ENCODE measurements at places on chromosomes 13 and 19.

- DNase-seq, result no peak
These were observed 3.2 kb upstream of the PDE4C start for GRCh38 chr19:18229474-18229873.

GRCh38 chr19:39086386-39086785, 2.2 kb downstream of the ACP7 start:
- no peak for DNase-seq

- no peak for DNase-seq
These were observed 35.6 kb upstream of the GARRE1 start for GRCh38 chr19:34218818-34219164.

DNA sequence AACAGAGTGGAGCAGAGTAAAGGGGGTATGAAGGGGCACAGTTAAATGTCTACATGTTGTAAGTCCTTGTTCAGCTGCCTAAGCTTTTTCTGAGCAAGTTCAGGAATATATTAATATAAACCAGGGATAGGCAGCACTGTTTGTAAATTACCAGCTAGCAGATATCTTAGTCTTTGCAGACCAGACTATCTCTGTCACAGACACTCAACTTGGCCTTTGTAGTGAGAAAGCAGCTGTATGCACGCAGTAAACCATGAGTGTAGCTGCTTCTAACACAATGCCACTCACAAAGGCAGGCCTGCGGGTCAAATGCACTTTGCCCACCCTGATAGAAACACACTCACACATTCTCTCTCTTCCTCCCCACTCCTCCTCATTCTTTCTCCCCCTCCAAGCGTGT, 1016.9 kb downstream of the UQCRFS1 start:
- no peak for DNase-seq

- no peak for DNase-seq
These were observed 28.5 kb downstream of the SAFB start for GRCh38 chr19:5651361-5651760.

- no peak for DNase-seq
These were observed 2.7 kb upstream of the CAPNS1 start for GRCh38 chr19:36136964-36137686.

GRCh38 chr13:45615501-45616101, at the start of gene ERICH6B:
TSS of gene ERICH6B (minus strand) at chr13:45615739. CDS start at chr13:45597005, 18,734 bp downstream.
- DNase-seq, result no peak

GRCh38 chr19:2795827-2796658, 10.7 kb downstream of the THOP1 start:
- DNase-seq, result no peak

- no peak for DNase-seq
These were observed 19.3 kb downstream of the RNASEH2B start for GRCh38 chr13:50928659-50929462.

- peak; percentile 39 for DNase-seq
These were observed at the start of gene SYT5 for GRCh38 chr19:55179606-55180484. TSS of gene SYT5 (minus strand) at chr19:55180289. CDS start at chr19:55179041, 1,248 bp downstream.

DNA sequence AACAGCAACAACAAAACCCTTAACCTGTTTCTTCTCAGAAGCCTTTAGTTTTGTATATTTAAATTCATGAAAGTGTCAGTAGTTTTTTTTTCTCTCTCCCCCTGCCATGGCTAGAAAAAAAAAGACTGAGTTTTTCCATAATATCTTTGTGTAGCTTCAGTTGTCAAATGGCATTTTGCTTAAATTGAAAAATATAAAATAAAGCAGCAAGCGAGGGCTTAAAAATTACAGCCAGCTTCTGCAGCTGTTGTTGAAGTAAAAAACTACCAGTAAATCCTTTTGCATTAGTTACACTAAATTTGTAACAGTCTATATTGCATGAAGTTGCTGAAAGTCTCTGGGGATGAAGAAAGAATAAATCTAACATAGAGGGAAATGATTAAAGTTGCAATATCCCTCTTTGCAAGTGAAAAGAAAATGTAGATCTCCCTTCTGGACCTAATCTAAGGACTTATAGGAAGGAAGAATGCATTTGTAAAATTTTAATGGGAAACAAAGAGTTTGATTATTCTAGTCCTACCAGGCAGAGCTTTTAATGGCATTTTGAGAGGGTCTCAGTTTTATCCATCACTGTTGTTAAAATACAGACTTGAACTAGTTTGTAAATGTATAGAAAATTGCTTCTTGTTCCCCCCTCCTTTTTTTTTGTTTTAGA, 215.7 kb downstream of the ATP8A2 start:
- no peak for DNase-seq

GRCh38 chr19:3632739-3633558, 6.4 kb upstream of the CACTIN start:
- DNase-seq, result no peak

- DNase-seq, result no peak
These were observed 111.3 kb upstream of the MRI1 start for GRCh38 chr19:13652810-13653590.

- no peak for DNase-seq
These were observed 66.9 kb upstream of the CLDN10 start for GRCh38 chr13:95485518-95486144.

DNA sequence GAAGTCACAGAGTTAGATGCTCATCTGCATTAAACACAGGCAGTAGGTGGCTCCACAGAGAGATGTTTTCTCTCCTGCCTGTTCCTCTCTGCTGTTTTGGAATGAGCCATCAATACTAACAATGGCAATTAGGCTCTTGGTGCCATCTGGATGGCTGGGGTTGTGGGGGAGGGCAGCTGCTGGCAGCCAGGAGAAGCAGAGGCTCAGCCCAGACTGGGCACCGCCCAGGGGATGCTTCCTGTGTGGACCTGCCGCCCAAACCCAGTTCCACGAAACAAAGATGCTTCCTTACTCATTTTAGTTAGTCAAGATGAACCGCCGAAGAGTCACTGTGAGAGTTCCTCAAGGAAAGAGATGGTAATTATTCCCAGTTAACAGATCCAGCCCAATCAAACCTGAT, 50.8 kb upstream of the PCDH8 start:
- no peak for DNase-seq

GRCh38 chr19:57434386-57435061, 601 bp upstream of the ZNF749 start:
- DNase-seq, result no peak
